ENCODE measurements at places on chromosomes 13 and 19.

DNA sequence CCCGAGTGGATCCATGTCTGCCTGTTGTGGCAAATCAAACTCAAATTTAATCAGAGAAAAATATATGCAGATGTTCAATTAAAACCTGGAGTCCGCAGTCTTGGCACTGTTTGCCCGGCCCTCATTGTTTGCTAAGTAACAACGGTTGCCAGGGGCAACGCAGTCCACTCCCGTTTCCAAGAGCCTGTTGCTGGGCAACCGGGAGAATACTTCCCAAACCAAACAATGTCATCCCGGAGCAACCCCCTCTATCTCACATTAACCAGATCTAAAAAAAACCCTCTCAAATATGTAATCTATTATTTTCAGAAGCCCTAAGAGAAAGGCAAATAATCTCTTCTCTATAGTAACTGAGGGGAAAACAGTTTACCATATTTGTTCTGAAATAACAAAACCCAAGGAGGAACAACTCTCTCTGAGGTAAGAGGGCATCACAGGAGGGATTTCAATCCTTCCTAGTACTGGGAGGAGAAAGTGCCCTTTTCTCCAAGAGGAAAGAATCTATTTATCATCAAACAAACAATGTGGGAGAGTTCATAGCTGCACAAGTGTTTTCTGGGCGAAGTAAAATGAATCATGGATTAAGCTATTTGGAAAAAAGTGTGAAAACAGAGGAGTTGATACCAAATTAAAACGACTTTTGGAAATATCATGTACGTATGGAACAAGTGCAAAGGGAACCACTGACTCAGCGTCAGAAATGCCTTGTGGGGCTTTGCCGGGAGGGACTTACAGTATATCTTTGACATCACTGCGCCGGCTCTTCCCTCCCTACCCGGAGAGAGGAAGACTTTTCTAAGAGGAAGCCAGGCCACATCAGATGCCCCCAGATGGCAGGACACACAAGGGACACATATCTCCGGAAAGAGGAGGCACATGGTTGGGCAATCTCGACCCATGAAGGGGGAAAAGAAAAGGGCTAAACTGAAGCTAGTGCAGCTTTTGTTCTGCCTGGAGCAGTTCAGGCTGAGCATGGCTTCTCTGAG, 43.3 kb downstream of the RFX2 start:
- no peak for DNase-seq

- no peak for DNase-seq
Measured at GRCh38 chr19:48501494-48502349, 9.9 kb downstream of the LMTK3 start.

GRCh38 chr13:23505007-23505406, 65.2 kb upstream of the TNFRSF19 start:
- DNase-seq: no peak

DNA sequence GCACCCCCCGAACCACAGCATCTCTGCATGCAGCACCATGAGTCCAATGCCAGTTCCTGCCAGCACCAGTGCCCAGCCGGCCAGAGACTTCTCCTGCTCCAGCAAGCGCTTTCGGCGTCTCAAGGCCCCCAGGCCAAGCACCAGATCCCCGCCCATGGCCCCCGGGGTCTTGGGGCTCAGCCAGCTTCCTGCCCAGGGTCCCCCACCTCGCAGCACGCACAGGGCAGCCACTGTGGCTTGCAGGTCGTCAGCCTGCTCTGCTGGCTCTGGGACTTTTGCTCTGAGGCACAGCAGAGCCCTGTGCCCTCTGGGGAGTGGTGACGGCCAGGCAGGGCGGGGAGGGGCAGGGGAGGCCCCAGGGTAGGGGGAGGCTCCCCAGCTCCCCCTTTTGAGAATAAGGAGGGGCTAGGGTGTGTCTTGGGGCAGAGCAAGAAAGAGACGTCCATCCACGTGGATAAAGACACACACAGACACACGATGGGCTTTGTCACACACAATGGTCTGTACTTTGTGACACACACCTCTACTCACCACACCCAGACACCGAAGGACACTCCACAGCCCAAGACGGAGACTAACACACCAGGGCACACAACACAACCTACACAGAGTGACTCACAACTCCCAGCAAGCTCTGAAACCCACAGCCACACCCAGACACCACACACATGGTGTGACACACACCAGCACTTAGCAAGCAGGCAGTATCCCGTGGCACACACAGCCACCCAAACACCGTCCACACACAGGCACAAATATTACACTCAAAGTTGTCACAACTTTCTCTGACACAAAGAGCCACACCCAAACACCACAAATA, at the start of gene KCNN4:
Gene KCNN4 (minus strand): TSS at position 268 of the 820 bp plus-strand sequence. CDS start 112 bp downstream, at position 156.
- DNase-seq: no peak

DNA sequence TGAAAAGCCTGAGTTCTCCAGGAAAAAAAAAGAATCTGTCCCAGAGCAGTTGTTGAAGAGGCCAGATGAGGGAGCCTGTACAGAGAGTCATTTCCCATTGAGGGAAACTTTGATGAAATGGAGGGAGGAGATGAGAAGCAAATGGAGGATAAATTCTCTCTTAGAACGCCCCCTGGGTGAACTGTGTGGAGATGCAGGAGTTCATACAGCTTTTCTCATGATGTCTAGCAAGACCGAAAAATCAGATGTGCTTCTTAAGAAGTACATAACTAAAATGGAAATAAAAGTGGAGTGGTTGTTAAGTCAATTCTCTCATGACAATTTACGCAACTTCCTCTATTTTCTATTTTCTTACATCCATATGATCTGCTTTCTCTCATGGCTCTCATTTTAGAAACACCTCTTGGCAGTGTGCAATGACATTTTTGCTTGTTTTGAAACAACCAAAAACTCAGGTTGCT, 1263.1 kb downstream of the PCDH9 start:
- DNase-seq: no peak

GRCh38 chr13:111637365-111637764, 316.9 kb downstream of the TEX29 start:
- DNase-seq: no peak

DNA sequence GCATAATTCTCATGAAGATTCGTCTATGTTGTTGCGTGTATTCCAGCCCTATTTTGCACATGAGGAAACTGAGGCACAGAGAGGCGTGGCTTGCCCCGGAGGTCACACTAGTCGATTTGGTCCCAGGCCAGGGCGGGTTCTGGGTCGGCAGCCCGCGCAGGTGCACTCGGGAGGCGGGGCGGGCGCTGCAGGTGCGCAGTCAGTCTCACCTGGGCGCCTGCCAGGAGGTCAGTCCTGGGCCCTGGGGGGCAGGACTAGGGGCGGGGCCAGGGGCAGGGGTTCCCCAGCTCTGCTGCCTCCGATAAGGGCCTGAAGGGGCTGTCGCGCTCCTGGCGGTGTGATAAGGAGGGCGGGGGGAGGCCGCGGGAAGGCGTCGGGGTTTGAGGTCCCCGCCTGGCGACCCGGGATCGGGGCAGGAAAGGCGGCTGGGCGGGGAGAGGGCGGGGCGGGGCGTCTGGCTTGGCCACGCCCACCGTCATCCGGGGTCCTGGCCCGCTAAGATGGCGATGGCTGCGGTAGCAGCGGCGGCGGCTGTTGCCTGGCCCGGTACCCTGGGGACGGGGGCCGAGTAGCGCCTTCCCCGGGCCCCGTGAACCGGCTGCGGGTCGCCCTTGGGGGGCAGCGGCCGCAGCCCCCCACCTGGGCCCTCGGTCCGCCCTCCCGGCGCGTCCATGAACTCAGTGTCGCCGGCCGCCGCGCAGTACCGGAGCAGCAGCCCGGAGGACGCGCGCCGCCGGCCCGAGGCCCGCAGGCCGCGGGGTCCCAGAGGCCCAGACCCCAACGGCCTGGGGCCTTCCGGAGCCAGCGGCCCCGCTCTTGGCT, at the start of gene ATG4D:
Gene ATG4D (plus strand): TSS at position 485 of the 822 bp plus-strand sequence. CDS start 187 bp downstream, at position 672.
- peak; percentile 92 for DNase-seq

- DNase-seq: no peak
Measured at GRCh38 chr13:34583181-34583580, 358.9 kb upstream of the NBEA start.

DNA sequence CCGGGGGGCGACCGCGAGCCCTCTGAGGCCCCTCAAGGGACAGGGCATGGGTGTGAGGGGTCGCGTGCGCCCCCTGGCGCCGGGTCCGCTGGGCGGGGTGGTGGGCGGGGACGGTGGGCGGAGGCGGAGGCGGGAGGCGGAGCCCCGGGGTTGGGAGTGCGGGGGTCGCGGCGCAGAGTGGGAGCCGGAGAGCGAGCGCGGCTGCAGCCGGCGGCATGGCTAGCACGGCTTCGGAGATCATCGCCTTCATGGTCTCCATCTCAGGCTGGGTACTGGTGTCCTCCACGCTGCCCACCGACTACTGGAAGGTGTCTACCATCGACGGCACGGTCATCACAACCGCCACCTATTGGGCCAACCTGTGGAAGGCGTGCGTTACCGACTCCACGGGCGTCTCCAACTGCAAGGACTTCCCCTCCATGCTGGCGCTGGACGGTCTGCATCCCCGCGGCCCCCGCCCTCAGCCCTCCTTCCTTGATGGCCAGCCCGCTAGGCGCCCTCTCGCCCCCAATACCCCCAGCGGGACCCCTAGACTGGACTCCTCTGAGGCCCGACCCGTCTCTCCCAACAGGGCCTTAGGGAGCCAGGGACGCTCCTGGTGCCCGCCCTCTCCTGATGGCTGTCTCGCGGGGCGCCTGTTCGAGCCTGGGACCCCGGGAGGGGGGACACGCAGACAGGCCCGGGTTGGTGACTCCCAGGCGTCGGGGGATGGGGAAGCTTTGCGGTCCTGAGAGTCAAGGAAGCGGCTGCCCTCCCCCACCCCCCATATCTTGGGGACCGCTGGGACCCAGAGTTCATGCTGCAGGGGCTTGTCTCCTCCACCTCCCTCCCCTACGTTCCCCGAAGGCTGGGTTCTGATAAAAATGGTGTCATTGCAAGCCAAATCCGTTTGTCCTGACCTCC, at the start of gene CLDN10:
Gene CLDN10 (plus strand): TSS at position 182 of the 903 bp plus-strand sequence. CDS start 34 bp downstream, at position 216.
- DNase-seq: no peak

- no peak for DNase-seq
Measured at GRCh38 chr13:74273581-74273980, 139.4 kb upstream of the KLF12 start.

DNA sequence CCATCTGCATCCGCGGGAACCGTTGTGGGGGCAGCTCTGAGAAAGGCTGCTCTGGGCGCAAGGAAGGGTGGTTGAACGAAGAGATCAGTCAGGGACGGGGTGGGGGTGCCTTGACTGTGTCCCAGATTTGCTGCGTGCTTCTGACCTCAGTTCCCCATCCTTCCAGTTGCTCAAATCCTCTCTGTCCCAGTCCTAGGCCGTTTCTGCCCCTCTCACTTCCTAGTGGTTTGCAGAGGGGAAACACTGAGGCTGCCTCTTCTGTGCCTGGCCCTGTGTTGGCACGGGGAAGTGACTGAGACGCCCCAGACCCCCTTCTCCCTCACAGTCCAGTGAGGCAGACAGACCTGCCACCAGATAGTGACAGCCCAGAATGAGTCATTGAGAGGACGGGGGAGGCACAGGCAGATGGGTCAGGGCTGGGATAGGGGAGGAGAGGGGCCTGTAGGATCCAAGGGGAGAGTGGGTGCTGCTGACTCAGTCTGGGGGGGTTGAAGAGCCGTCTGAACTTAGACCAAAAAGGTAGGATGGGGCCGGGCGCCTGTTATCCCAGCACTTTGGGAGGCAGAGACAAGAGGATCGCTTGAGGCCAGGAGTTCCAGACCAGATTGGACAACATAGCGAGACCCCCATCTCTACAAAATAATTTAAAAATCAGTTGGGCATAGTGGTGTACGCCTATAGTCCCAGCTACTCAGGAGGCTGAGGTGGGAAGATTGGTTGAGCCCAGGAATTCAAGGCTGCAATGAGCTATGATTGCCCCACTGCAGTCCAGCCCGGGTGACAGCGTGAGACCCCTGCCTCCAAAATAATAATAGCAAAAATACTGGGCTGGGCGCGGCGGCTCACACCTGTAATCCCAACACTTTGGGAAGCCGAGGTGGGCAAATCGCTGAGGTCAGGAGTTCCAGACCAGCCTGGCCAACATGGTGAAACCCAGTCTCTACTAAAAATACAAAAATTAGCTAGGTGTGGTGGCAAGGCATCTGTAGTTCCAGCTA, 26.5 kb downstream of the NUMBL start:
- no peak for DNase-seq

- no peak for DNase-seq
Measured at GRCh38 chr13:50162567-50162966, 147.3 kb downstream of the KCNRG start.

DNA sequence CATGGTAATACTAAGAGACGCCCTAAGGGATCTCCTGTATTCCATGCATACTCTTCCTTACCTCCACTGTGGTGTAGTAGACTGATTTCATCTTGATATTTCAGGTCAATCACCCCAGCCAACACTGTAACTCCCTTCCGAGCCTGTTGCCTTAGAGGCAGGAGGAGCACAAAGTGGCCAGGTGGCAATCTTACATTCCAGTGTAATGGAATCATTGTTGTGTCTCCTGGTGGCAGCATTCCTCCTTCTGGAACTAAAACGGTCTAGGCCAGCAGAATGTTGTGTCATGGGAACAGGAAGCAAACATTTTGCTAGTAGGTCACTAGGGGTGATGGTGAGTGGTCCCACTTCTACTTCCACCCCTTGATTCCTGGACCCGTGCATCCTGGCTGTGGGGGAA, 405.7 kb upstream of the SLC10A2 start:
- DNase-seq: no peak

- DNase-seq: no peak
Measured at GRCh38 chr13:60925686-60926085, 490.0 kb downstream of the PCDH20 start.

- no peak for DNase-seq
Measured at GRCh38 chr13:51828730-51829567, 16.0 kb downstream of the TMEM272 start.

- no peak for DNase-seq
Measured at GRCh38 chr13:109151696-109152095, 522.3 kb downstream of the MYO16 start.

- no peak for DNase-seq
Measured at GRCh38 chr19:39428283-39429112, 7.3 kb downstream of the RPS16 start.

GRCh38 chr19:41951686-41952172, 7.4 kb downstream of the RABAC1 start:
- peak; percentile 92 for DNase-seq

DNA sequence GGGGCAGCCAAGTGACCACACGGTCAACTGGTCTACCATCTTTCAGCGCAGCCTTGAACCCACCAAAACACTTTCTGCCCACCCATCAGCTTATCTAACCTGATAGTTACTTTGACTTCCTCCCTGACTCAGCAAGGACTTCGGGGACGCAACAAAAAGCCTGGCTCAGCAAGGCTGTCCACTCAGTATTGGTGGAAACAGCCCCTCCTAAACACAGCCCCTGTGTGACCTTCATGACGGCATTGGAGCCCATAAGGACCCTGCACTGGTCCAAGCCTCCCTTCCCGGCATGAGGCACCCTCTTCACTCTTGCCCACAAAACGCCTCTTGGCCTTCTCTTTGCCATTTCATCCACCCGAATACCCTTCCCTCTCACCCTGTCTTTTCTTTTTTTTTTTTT, 39.1 kb downstream of the INSR start:
- DNase-seq: no peak

DNA sequence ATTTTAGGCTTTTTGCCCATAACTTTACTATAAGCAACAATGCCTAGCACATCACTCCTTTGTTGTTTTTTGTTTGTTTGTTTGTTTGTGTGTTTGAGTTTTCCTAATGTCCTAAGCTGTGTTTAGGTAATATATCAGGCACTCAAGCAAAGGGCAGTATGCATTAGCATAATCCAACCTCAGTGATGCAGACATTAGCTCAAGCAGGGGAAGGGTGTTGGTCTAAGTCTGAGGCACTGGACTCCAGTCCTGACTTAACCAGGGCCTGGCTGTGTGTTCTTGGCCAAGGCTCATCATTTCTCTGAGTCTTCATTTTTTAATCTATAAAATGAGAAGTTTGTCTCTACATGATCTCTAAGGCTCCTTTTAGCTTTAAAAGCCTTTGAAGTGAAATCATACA, 65.9 kb upstream of the RFC3 start:
- no peak for DNase-seq

GRCh38 chr19:52345162-52345561, 9.1 kb downstream of the ZNF610 start:
- DNase-seq: no peak
